ENCODE measurements at places on chromosomes 12 and 14. TPM values are rescaled to one million over a fixed set of nuclear protein-coding genes. Genes with fewer than 3 reads are reported as not detected.

DNA sequence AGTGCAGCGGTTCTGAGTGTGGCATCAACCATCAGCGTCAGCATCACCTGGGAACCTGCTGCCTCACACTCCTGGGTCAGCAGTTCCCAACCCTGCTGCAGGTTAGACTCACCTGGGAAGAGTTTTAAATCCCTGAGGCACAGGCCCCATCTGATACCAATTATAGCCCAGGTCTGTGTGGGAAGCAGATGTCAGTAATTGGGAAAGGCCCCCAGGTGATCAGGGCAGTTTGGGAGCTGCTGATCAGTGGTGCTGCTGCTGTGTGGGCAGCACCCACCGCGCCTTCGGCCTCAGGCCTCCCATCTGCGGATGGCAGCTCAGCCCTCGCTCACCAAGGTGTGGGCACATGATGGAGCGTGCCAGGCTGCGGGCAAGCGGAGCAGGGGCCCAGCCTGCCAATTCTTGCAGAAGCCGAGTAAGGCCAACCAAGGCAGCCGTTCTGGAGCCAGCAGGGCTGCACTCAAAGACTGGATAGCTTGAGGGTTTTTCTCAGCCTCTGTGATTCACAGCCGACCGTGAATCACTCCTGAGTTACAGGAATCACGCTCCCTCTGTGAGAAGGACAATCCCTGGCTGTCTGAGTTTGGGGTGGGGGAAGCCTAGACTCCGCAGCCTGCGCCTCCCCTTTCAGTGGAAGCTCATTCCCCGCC, 155.6 kb upstream of the SFSWAP start:
- no peaks in the 10 kb centered on the region for H3K4me1 ChIP-seq
- H3K36me3 ChIP-seq = no peaks in the 10 kb centered on the region

DNA sequence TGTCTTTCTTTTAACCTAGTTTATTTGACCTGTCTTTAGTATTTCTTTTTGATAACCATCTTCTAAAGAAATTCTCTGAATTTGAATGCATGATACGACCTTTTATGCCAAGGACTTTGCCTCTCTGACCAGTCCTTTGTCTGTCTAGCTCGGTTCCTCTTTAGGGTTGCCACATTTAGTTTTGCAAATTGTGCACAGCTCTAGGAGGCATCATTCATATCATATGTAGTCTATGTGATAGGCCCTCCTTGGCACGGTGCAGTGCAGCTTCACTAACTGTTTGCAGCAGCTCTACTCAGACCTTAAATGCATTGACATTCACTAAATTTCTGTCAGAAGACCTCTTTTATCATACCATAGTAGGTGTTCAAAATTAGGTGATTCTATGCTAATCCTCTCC, 75.6 kb downstream of the USP15 start:
- H3K27me3 ChIP-seq = no peaks in the 10 kb centered on the region
- peaks cover 71% of the 10 kb centered on the region for H3K36me3 ChIP-seq
- H3K27ac ChIP-seq = no peak overlapping the region

DNA sequence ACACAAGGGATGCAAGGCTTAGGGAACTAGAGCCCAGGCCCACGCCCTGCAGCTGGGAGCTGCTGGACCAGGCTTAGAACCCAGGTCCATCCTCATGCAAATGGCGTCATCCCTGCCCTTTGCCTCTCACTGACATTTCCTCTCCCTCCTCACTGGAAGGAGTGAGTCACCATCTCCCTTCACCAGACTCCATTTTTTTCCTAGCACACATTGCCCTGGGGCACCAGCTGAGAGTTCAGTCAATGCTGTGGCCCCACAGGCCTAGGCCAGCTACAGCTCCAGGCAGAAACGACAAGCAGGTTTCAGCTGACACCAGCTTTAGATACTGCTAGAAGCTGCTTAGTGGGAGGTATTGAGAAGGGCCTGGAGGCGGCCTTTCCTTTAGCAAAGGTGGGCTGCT, 98.9 kb downstream of the RIMBP2 start:
- peaks cover 4% of the 10 kb centered on the region for H3K4me1 ChIP-seq
- no peak overlapping the region for H3K4me3 ChIP-seq
- DNase-seq = no peak
- H3K36me3 ChIP-seq = no peaks in the 10 kb centered on the region

The PTPN21 gene
- total RNA-seq = 0.16 TPM

The ACOT6 gene
- total RNA-seq = not detected

The FKBP11 gene
- 104 TPM for total RNA-seq
